CD4-positive, alpha-beta T cell treated with Interleukin-2 at 100 ng/mL for 4 hours (primary cell): ENCODE measurements at places on chromosomes 5 and 9.

GRCh38 chr9:134625361-134626068 is 16.1 kb upstream of the COL5A1 start:
- DNase-seq: no peak

DNA sequence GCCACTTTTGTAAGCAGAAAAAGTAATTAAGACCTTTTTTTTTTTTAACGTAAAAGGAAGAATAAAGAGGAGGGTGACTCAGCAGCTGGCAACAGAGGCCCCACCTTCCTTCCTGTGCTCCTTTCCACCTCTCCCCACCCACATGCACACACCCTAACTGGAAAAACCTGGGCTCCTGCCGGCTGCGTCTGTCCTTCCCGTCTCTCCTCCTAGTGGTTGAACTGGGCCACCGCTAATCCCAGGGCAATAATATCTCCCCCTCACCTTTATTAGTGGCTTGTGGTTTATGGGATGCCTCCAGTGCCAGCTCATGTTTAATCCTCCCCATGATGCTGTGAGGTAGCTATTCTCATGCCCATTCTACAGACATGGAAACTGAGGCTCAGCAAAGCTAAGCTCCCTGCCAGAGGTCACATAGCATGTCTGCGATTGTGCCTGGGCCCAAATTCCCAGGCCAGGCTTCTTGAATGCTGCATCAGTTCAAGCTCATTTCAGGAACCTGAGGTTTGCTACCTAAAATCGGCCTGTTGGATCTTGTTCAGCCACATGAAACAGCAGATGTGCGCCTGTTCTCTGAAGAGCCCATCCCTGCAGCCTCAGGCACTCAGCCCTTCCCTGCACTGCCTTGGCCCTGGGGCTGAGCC is 60.9 kb upstream of the IL17B start:
- DNase-seq: no peak

DNA sequence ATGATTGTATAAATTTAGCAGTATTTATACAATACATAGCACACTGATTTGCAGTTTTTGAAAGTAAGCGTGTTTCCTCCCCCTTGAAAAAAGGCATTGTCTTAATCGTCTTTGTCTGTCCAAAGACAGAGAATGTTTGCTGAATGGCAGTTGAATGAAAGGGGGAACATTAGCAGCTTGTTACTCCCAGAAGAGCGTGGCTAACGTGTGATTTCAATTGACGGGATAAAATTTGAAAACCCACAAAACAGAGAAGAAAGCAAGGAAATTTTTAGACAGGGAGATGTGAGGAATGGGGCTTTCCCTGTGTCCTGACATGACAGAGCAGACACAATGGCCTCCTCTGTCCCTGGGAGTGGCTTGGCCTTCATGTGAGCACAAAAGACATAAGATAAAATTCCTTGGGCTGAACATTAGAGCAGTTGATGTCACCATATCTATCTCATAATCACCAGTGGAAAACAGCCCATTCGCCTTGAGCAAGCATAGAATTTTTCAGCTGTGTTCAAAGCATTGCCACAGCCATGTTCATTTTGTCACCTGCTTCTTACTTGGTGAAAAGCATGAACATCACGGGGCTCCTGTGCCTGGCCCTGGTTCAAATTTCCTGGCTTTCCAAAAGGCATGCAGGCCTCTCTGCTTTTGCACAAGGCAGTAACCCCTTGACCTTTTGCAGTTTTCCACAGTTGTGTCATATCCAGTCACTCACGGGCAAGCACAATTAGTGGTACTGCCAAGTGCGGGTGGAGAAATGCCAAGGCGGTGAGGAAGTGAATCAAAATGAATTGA is 126.9 kb downstream of the TLE1 start:
- no peak for DNase-seq

DNA sequence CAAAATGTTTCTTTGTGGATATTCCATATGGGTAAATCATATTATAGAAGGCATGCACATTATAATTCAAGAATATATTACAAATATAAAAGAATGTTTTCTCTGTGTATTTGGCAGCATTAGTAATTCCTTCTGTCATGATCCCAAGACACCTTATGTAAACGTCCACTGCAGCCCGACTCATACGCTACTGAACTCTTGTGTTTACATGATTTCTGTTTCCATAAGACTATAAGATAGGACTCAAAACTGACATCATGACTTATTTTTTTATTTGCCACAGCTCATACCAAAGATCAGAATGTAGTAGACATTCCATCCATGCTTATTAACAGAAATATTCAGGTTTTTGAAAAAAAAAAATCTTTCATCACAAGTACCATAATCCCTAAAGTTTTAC is 234.1 kb downstream of the AP3B1 start:
- no peak for DNase-seq

- DNase-seq: no peak
Measured at GRCh38 chr9:133768859-133769510, 30.8 kb upstream of the SARDH start.

- no peak for DNase-seq
Measured at GRCh38 chr5:123157791-123158581, 68.9 kb downstream of the PRDM6 start.
